ENCODE measurements at places on chromosomes 13 and 19.

DNA sequence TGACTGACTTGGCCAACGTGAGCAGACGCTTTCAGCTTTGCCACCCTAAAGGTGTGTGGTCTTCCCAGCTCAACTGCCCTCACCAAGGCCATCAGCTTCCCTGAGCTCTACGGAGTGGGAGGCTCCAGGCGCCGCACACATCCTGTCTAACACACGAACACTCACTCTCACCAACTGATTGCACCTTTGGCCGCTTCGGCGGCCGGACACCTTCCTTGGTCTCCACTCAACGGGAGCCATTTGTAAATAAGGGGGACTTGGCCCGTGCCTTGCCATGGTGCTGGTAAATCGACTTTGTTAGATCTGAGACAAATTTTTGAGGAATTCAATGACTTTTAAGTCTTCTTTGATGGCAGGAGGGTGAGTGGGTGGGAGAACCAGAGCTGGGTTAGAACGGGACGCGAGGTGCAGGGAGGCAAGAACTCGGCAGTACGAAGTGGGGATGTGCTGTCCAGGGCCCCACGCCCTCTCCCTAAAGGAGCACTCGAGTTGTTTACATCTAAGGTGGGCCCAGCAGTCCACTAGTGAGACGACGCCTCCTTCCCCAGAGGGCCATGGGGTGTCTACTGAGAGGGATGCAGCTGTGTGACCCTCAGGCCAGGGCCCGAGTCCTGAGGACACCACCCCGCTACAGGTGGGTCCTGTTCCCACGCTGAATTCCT is 4.4 kb downstream of the C13orf46 start:
- DNase-seq, result no peak

DNA sequence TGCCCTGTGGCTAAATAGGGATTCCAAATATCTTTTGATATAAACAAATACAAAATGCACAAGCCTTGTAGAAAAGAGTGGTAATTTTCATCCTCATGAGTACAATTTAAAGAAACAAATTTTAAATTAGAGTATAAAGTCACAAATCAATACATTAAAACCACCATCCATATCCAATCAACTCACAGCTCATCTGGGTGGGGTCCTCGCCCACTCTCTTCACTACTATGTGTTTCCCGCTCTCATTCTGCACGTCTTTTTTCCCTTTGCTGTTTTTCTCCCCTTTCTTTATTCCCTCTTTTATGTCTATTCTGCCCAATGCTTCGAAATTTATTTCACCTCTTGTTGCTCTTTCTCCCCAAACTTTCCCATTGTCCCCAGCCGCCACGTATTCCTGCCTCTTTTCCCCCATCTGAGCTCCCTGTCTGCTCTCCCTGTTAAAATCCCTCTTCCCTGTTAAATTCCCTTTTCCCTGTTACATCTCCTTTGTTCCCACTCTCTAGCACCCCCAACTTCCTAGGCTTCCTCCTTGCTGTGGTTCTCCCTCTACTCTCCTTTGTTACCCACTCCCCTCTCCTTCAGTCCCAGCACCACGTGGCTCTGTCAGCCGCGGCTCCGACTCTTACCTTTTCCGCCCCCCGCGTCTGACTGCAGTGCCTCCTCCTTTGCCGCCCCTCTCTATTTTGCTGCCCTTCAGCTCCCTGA is 1.3 kb downstream of the ZNF616 start:
- DNase-seq, result peak; percentile 47

DNA sequence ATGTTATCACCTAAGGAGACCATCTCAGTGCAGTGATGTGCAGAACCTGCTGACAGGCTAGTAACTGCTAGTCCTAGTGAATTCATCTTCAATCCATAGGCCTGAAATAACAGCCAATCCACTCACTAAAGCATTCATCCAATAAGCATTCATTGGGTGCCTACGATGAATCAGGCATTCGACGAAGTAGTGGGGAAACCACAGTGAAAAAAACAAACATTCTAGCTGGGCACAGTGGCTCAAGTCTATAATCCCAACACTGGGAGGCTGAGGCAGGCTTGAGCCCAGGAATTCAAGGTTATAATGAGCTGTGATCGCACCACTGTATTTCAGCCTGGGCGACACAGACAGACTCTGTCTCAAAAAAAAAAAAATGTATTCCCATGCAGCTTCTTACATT is 135.6 kb downstream of the RNF17 start:
- no peak for DNase-seq

DNA sequence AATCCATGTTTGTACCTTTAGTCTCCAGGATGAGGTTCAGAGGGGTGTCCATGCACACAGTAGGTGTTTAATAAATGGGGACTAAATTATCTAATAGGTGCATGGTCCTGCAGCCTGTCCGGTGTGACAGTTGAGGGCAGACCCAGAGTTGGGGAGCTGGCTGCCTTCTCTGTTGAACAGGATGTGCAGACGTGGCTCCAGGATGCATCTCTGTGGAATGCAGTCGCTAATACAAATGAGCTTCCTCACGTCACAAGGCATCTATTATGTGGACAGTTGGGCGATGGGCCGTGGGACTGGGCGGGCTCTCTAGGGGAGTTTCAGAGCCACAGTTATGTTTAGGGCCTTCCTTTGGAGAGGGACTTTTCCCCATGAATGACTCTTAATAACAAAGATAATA is 71.0 kb downstream of the SIPA1L3 start:
- DNase-seq, result no peak

DNA sequence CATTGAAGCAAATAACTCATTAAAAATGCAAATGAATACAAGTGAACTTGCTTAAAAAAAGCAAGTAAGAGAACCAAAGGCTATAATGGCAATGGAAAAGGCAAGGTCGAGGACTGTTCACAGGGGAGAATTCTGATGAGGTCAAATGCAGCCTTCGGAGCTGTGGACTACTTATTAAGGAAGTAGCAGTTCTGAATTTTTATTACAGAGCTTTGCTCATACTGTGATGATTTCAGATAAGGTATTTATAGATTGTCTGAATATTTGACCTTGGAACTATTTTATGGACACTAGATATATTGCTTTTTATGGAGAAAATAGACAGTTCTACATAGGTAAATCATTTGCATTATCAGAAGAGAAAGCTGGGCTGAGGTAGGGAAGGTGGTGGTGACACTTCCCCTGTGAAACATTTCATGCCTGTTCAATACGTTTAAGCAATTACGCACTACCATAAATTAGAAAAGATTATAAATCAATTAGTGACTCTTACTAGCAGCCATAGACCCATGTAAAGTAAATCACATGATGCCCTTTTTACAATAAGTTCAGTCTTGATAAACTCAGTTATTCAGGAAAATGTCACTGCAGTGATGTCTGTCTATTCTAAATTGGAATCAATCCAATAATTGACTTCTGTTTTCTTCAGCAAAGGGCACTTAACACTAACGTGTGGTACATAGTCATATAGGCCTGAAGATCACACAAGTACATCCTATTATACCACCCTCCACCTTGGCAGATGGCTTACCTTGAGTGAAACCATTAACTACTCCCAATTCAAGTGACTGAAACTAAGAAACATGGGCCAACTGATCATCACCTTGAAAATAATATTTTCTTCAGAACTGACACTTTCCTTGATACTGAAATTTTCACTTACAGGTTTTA is 260.0 kb downstream of the KLF12 start:
- no peak for DNase-seq

GRCh38 chr13:97344265-97345175 is 89.4 kb upstream of the RAP2A start:
- DNase-seq, result peak; percentile 35

DNA sequence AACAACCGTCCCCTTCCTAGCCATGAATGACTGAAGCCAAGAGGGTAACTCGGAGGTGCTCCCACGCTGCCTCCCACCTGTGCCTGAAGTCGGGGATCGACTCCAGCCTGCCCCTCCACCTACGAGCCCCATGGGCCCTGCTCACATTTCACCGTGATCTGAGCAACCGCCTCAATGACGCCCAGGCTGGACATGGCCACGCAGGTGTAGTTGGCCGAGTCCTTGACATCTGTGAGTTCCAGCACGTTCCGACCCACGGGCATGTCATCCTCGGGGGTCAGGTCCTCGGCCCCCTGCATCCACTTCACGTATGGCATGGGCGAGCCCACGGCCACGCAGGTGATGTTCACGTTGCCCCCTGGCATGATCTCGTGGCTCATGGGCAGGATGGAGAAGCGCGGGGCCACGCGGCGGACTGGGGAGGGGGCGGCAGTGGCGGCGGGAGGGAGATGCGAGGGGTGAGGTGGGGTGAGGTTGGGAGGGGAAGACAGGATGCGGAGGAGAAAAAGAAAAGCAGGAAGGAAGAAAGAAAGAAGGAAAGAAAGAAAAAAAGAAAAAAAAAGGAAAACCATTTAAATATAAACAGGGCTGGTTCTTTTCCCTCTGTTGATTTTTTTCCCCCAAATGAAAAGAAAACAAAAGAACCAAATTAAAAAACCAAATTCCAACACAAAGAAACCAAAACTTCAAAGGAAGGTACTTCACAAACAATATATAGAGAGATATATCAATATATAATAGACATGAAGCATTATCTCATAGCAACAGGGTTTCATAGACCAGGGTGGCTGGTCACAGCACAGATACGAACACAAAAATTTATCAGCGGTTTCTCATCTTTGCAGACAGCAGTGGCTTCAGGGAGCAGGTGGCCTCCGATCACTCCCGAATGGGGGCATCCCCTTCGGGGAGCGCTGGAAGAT is 94.7 kb downstream of the PTPRS start:
- DNase-seq, result no peak

DNA sequence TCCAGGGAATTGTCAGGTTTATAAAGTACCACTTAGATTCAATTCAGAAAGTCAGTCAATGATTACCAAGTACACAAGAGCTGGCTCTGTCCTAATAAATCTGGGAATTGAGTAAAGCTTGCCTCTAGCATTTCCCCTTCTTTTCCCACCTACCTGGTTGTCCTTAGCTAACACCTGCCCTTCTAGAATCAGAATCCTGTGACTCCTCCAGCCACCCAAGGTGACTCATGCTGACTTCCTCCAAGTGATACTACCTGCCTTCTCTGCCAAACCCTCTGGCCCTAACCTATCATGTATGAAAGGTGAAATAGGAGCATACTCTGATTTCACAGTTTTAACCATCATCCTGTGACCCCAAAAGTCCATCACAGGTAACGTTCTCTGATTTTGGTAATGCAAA is 151.2 kb downstream of the DIAPH3 start:
- no peak for DNase-seq

GRCh38 chr19:2330632-2331284 is 2.3 kb downstream of the SPPL2B start:
- no peak for DNase-seq

GRCh38 chr13:113477724-113478123 is 12.8 kb downstream of the DCUN1D2 start:
- no peak for DNase-seq

GRCh38 chr13:45055198-45055901 is 65.0 kb upstream of the GTF2F2 start:
- no peak for DNase-seq

GRCh38 chr19:38323291-38323690 is 3.6 kb downstream of the KCNK6 start:
- no peak for DNase-seq

DNA sequence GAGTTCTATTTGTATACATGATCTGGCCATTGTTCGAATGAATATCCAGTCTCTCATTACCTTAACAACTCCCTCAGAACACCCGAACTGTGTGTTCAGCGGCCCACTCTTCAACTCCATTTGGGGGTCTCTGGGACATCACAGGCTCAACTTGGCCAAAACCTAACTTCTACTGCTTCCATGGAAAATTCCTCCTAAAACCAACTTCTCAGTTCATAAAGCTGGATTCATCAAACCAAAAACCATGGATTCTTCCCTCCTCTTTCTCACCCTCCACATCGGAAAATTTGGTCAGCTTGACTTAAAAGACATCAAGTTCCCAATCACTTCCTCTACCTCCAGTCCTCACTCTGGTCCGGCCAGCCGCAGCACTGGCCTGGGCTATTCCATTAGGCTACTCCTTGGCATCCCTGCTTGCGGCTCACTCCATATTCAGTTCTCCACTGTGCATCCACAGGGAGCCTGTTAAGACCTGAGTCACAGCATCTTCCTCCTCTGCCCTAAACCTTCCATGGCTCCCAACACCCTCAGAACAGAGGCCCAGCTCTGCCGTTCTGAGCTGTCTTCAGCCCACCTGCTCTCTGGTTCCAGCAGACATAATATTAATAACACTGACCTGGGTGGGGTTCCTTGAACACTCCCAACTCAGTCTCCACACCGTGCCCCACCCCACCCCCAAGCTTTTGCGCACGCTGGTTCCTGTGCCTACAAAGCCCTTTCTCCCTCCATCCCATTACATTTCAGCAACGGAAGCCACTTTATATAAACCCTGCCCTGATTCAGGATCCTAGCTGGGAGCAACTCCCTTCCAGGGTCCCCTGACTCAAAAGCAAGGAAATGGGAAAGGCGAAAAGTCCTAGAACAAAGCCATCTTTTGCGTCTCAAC is 1.1 kb downstream of the ZNF792 start:
- no peak for DNase-seq

GRCh38 chr13:46012404-46012803 is 40.1 kb downstream of the ZC3H13 start:
- no peak for DNase-seq

- DNase-seq, result peak; percentile 9
These were observed 71.1 kb downstream of the CBY2 start for GRCh38 chr13:45773236-45773635.

- DNase-seq, result no peak
These were observed 51.7 kb upstream of the EEF1AKMT1 start for GRCh38 chr13:20825477-20825875.

GRCh38 chr19:48962029-48962848 is 2.9 kb upstream of the FTL start:
- no peak for DNase-seq
